ENCODE measurements at places on chromosomes 6 and 20. TPM values are rescaled to one million over a fixed set of nuclear protein-coding genes. Genes with fewer than 3 reads are reported as not detected.

BCLAF1 gene
- 78.3 TPM for total RNA-seq

TSPO2 gene
- total RNA-seq = not detected

TDRD6 gene
- total RNA-seq = not detected

KCNQ2 gene
- total RNA-seq = 0.86 TPM

HCK gene
- total RNA-seq = 0.03 TPM

PCK1 gene
- 0.03 TPM for total RNA-seq

MARCKS gene
- total RNA-seq = 27.1 TPM

SRMS gene
- not detected for total RNA-seq

RSPH4A gene
- 0.24 TPM for total RNA-seq

TMEM14B gene
- 167 TPM for total RNA-seq

ULBP1 gene
- total RNA-seq = 1.1 TPM

SLC16A10 gene
- 0.28 TPM for total RNA-seq

TRIM10 gene
- not detected for total RNA-seq

CDKAL1 gene
- 3.3 TPM for total RNA-seq
